Stimulated activated CD8-positive, alpha-beta memory T cell treated with anti-CD3 and anti-CD28 coated beads, Interleukin-12 subunit alpha, Interleukin-12 subunit beta, amount 100 ng/mL, for 1 hour (primary cell): ENCODE measurements at places on chromosomes 5 and 9.

GRCh38 chr5:1101961-1102713, 9.7 kb downstream of the SLC12A7 start:
- DNase-seq: no peak

DNA sequence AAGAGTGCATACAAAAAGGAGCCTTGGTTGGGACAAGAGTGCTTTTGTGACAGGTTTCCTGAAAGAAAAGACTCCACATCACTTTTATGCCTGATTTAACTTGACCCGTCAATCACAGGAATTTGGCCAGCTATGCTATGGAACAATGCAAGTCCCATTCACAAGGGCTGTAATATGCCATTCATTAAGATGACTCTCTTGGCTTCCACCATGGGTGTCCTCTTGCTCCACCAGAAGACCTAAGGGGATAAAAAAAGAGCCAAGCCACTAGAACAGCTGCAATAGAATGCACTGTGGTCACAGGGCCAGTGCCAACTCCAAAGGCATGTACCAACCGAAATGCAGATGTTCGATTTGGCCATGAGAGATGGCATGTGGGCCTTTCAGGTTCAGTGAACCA, 480.1 kb upstream of the MPDZ start:
- no peak for DNase-seq

DNA sequence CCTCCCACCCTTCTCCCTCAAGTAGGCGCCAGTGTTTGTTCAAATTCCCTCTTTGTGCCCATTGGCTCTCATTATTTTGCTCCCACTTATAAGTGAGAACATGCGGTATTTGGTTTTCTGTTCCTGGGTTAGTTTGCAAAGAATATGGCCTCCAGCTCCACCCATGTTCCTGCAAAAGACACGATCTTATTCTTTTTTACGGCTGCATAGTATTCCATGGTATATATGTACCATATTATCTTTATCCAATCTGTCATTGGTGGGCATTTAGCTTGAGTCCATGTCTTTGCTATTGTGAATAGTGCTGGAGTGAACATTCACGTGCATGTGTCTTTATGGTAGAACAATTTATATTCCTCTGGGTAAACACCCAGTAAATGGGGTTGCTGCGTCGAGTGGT, 63.0 kb upstream of the OTULINL start:
- DNase-seq: no peak

GRCh38 chr5:76473661-76474060, 70.6 kb downstream of the IQGAP2 start:
- peak; percentile 42 for DNase-seq

DNA sequence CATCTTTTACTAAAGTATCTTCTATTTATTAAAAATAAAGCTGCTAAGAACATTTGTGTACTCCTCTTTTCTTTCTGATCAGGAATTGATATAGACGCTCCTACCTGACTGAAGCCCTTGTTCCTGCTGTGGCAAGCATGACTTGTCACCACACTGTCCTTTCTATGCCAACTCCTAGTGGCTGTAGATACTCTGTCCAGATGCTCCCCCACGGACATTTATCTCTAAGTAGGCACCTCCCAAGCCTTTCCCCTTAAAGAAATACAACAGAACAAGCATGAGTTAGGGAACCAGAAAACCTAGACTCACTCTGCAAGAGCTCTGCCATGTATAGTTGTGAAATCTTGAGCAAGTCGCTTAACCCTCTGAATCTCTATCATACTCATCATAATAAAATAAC, 53.2 kb downstream of the FAM114A2 start:
- DNase-seq: no peak

DNA sequence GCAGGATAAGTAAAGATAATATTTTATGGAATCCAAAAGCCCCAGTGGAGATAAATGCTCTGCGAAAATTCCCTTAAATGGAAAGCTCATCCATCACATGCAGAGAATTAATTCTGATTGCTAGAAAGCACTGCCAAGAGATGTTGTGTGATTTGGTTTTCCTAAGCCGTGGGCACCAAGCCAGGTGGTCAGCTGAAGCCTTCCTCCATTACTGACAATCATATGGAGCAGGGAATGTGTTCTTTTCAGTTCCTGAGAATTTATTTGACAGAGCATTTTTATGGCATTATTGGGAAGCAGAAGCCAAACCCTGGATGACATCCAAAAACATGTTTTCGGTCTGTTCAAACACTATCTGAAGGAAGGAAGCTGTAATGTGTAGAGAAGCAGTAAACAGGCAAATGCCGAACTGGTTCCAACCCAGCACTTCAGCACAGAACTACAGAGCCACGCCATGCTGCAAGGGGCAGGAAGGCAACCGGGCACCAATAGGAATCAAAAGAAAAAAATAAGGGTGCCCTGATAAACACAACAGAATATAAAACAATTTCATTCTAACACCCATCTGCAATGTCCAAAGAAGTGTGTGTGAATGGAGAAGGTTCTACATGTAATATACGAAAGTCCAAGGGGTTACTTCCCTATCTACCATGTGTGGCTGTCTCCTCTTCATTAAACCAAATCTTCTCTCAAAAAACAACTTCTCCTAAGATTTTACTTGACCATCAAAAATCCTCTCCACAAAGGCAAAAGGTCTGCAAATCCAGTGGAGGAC, 12.3 kb downstream of the ARSB start:
- no peak for DNase-seq

DNA sequence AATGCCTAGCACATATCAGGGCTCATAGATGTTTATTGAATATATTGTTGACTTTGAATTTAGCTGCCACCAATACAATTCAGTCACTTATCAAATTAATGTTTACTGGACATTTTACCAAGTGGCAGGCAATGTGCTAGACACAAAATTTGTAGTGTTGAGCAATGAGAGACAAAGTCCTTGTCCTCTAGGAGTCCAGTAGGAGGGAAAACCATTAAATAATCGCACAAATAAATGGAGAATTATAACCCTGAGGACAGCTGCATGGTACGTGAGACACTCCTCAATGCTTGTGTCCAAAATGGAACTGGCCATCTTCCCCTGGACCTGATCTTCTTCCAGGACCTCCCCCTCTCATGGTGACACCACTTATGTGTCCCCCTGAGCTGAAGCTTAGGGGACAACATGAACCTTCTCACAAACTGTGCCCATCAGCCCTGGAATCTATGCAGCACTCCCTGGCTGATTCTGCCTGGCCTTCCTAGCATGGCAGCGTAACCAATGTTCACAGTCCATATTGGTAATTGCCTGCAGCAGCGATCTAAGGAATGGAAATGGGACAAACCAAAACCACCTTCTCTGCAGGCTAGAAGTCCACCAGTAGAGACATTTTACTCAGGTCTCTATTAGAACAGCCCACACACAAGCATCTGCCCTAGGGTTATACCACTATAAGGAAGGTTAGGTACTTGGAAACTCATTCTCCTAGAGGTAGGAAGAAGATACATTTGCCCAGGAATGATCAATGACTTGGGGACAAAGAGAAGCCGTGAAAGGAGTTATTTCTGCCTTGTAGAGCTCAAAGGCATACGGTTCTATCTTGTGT, 75.5 kb downstream of the FGF1 start:
- no peak for DNase-seq

GRCh38 chr9:14096258-14096922, 217.6 kb downstream of the NFIB start:
- no peak for DNase-seq

DNA sequence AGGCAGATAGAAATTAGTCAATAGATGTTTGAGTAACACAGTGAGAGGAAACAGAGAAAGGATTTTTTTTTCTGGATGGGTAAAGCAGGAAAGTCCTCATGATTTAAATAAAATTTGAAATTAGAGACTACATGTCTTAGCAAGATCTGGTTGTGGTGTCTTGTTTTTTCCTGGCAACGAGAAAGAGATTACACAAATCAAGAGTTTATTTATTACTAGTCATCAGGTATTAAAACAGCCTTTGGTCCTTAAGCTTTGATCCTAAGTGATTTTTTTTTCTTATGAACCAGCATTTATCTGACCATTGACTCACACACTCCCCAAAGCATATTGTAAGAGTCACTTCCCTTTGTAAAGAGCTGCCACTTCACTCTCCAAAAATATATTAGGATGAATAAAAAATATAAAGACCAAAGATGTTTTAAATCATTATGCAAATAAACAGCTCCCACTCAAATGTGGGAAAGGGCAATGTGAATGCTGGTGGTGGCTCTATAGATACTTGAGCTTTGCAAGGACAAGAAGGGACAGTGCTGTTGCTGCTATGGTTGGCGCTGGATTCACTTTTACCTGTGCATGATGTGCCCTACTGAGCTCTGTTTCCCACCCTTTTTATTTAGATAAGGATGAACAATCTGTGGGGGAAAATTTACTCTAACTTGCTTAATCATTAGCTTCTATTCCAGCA, 1726.5 kb downstream of the MAT2B start:
- DNase-seq: no peak

DNA sequence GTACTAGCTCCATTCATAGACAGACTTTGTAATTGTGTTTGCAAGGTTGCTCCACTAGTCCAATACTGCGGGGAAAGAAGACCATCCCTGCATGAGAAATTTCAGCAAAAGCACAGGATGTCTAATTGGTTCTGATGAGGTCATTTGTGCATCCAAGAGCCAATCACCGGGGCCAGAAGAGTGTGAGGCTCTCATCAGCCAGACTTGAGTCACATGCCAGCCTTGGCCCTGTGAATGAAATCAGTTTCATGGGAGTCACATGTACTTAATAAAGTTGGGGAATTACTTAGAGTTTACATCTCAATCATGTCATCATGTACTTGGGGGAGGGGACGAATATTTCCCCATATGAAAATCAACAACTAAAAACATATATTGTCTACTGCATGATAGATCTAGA, 1236.0 kb downstream of the MAT2B start:
- DNase-seq: no peak

DNA sequence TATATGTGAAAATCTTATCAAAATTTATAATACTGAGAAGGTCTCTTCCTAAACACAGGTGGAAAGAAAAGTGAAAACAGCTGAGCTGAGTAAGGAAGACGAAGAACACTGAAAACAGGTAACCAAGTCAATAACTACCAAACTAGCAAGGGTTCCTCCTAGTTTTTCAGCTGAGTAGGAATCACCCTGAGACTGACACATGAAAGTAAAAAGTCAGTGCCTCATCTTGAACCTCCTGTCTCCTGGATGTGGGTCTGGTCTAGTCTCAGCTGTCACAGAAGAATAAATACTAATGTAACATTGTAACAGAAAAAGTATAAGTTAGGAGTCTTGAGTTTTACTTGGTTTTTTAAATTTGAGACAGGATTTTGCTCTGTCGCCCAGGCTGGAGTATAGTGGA, 121.0 kb downstream of the MEF2C start:
- DNase-seq: no peak

- no peak for DNase-seq
Observed at GRCh38 chr5:169656125-169656901, 19.2 kb downstream of the DOCK2 start.

DNA sequence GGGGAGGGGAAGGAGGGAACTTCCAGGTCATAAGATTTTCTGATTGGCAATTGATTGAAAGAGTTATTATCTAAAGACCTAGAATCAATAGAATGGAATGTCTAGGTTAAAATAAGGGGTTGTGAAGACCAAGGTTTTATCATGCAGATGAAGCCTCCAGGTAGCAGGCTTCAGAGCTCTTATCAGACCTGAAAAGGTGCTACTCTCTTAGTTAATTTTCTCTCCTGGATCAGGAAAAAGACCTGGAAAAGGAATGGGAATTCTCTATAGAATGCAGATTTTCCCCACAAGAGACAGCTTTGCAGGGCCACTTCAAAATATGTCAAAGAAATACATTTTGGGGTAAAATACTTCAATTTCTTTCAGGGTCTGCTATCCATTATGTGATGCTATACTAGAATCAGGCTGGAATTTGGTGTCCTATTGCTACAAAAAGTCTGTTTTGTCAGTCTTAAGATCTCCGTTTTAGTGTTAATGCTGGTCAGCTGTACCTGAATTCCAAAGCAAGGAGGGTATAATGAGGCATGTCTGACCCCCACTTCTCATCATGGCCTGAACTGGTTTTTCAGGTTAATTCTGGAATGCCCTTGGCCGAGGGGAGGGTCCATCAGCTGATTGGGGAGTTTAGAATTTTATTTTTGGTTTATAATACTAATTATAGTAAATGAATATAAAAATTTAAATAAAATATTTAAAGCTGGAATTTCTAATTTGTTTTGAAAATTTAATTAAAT, 16.6 kb upstream of the STOM start:
- DNase-seq: no peak

DNA sequence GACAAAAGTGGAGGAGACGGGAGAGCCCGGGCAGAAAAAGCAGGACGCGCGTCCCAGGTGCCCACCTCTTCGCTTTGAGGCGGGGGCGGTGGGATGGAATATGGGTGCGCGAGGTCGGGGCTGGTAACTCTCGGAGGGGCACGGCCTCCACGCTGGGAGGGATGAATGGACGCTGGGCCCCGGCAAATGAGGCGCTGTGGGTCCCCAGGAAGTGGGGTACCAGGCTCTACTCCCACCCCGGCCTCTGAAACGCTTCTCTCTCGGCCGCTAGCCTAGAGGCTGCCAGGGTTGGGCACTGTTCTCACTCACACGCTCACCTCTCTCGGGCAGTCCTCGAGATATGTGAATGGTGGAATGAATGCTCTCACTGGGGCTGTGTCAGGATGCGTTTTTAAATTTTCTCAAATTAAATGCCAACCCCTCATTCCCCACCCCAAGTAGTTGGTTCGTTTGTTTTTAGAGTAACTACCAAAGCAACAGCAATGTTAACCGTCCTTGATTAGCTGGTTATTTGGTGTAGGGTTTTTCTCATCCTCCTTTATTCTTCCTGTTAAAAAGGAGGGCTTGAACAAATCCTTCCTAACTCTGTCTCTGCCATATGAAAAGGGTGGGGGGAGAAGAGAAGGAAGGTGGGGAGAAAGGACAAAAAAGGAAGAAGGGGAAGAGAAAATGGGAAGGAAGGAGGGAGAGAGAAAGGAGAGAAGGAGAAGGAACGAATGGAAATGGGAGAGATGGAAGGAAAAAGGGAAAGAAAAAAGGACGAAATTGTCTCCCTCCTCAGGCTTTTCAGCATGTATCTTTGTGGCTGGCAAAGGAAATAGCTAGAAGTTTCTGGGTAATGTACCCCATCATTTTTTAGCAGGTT, 1.3 kb upstream of the EBF1 start:
- no peak for DNase-seq

- no peak for DNase-seq
Observed at GRCh38 chr5:108753877-108754276, 6.2 kb downstream of the FER start.

GRCh38 chr9:4301971-4302427, 2.1 kb upstream of the GLIS3 start:
- DNase-seq: no peak

GRCh38 chr9:94805585-94805984, 79.1 kb downstream of the AOPEP start:
- DNase-seq: no peak

- no peak for DNase-seq
Observed at GRCh38 chr5:42870882-42871418, 59.3 kb upstream of the SELENOP start.

- DNase-seq: no peak
Observed at GRCh38 chr5:169946743-169947295, 33.5 kb downstream of the INSYN2B start.
